ENCODE measurements at places on chromosomes 6 and 20.

- no peak for DNase-seq
Observed at GRCh38 chr20:41369673-41370072, 3.1 kb upstream of the EMILIN3 start.

- no peak for DNase-seq
Observed at GRCh38 chr20:8534368-8535160, 402.5 kb downstream of the PLCB1 start.

- no peak for DNase-seq
Observed at GRCh38 chr6:168442646-168443045, 1.7 kb downstream of the SMOC2 start.

GRCh38 chr6:3290931-3291211, 32.1 kb downstream of the PSMG4 start:
- no peak for DNase-seq

DNA sequence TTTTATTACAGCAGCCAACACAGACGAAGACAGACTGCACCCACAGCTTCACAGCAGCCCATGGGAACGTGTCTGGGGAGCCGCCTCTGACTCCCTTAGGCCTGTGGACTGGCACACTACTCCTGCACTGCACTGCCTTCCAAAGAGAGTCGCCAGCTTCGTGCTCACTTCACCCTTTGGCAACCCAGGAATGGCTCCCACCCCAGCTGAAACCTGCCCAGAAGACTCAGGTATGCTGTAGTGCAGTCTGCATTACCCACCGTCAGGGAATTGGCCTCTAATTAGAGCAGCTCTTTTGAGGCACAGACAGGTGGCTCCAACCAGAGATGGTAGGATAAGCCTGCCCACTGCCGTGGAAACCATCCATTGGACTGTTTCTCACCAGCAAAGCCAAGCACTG, 39.9 kb upstream of the FRMD1 start:
- no peak for DNase-seq

- DNase-seq, result no peak
Observed at GRCh38 chr6:138550346-138550767, 51.1 kb upstream of the NHSL1 start.

DNA sequence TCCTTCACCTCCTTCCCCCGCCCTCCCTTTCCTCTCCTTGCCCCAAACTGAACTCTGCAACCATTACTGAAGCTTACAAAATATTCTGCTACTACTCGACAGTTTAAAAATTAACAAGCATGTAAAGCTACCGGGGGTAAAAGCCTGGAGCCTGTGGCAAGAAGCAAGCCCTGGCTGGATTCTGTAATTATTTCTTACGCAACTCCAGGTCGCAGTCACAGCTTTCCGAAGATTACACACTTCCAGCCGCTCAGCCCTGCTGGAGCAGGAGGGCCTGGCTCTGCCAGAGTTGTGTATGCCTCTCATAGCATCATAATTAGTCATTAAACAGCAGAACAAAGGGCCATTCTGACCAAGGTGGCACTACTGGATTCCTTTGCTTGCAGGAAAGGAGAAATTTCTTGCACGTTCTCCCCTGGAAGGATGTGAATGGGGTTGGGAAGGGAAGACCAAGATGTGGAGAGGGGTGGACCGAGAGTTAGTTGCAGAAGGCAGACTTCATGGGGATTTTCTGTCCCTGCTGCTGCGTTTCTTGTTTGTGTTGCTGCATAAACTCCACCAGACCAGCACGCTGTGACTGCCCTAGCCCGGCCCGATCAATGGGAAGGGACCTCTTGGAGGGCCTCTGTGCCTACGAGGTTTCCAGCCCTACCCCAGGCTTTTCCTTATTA, 23.6 kb downstream of the FOXQ1 start:
- no peak for DNase-seq

GRCh38 chr20:3222635-3223600, 13.6 kb downstream of the ITPA start:
- DNase-seq, result peak; percentile 81

DNA sequence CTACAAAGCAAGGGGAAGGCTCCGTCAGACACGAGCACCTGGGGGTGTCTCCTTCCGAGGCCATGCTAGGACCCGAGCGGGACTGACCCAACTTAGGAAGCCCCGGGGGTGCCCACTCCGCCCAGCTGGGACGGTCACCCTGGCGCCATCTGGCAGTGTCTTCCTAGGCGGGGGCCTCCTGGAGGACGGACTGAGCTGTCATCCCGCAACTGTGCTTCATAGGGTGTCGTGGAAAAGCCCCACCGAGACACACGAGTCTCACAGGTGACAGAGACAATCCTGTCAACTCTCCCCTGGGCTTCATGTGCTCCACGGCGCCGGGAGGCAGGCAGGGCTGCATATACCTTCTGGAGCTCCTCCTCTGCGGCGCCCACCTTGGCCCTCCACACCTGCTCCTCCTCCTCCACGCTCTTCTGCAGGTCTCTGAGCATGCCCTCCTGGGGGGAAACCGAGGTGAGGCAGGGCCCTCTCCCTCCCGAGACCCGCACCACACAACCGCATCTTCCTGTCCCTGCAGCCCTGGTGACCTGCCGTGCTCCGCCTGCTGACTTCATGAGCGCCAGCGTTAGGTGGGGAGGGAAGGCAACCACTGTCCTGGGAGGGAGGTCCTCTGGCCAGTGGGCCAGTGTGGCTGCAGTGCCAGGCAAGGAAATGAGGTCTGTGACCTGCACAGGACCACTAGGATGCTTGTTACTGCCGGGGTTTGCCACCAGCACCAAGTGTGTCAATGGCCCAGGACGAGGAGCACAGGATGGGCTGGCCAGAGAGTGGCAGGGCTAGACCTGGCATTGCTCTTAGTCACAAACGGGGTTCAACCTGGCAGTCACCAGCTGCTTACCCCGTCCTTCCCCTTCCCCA, 50.7 kb downstream of the DSTN start:
- no peak for DNase-seq

GRCh38 chr6:23797041-23797440, 329.0 kb upstream of the NRSN1 start:
- no peak for DNase-seq

- DNase-seq, result no peak
Observed at GRCh38 chr6:21808551-21809242, 215.1 kb downstream of the SOX4 start.

DNA sequence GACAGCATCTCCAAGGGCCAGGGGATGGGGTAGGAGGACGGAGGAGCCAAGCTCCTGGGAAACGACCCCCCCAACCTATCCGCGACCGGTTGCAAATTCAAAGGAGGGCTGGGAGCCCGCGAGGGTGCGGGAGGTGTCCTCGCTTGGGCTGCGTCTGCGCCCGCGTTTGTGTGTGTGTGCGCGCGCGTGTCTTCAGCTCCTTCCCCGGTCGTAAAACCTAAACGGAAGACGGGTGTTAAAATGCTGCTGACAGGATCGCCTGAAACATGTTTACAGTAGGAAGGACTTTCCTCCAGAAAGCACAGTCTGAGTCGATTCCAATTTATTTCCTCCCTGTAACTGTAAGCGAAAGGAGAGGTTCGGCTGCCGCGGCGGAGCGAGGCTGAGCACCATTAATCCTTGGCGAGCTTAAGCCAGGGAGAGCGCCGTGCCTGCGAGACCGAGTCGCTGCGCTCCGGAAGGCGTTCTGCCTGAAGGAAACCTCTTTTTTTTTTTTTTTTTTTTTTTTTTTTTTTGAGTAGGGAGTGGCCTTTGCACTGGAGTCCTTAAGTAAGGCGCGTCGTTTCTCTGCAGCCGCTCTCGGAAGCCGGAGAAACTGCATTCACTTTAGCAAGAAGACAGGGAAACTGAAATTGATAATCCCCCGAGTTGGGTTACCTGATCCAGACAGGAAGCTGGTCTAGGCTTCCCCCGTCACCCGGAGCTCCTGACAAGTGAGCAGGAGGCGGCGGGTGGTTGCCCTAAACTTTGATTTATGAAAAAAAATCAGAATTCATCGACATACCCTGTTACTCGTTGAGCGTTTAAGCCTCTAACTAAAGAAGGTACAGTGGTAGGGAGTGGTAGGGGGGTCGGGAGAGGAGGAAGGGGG, 4.8 kb upstream of the SOX4 start:
- peak; percentile 74 for DNase-seq

DNA sequence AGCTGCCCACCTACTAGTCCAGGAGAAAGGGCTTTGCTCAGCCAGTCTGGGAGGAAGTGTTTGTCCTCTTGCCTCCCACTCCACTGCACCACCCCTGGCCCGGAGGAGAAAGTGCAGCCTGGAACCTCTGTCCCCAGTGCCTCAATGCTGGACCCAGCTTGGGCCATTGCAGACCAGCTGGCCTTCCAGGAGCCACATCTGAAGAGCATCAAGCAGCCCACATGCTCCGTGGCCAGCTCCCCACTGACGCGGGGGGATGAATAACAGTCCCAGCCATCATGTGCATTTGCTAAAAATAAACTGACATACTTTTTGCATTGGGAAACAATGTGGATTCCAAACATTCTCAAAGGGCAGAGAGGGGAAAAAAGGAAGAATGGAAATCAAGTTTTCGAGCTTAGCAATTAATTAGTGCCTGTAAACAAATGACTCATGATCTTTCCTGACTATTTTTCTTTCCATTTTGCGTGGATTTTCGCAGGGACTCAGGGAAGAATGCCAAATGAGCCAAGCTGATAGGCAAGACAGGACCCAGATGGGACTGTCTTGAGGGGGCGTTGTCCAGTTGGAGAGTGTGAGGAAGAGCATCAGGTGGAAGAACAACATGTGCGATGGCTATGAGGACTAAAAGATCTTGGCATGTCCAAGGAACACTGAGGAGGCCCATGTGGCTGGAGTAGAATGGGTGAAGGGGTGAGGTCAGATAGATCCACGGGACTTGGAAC, 34.1 kb downstream of the CEBPB start:
- no peak for DNase-seq

DNA sequence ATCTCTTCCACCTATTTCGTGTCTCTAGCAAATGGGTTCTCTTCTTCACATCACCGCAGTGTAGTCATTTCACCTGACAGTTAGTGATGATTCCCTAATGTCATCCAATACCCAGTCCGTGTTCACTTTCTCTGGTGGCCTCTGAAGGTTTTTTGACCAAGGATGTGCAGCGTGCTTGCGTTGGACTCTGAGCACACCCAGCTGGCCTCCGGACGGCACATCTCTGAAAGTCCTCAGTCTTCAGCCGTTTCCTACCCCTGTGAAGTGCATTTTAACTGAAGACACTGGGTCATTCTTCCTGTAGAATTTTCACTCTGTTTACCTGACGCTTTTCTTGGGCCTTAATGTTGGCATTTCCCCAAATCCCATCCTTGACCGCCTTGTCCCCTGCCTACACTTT, 98.7 kb downstream of the ERMARD start:
- DNase-seq, result no peak

GRCh38 chr6:54431466-54431865, 123.2 kb downstream of the TINAG start:
- no peak for DNase-seq

- no peak for DNase-seq
Observed at GRCh38 chr6:3813150-3813780, 35.9 kb upstream of the FAM50B start.

DNA sequence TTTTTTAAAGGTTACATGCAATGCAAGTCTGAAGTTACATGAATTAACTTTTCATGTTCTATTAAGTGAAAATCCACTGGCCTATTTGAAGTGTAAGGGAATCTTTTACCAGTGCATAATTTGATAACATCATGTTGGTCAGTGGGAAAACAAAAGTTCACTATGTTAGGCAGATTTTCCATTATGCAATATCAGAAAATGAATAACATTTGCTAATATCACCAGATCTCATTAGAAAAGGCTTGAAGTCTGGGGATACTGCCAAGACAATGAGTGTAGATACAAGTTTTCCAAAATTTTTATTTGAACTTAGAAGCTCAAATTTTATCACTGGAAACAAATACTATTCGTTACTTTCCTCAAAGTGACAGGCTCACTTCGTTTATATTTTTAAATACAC, 296.4 kb upstream of the CDH4 start:
- DNase-seq, result no peak

DNA sequence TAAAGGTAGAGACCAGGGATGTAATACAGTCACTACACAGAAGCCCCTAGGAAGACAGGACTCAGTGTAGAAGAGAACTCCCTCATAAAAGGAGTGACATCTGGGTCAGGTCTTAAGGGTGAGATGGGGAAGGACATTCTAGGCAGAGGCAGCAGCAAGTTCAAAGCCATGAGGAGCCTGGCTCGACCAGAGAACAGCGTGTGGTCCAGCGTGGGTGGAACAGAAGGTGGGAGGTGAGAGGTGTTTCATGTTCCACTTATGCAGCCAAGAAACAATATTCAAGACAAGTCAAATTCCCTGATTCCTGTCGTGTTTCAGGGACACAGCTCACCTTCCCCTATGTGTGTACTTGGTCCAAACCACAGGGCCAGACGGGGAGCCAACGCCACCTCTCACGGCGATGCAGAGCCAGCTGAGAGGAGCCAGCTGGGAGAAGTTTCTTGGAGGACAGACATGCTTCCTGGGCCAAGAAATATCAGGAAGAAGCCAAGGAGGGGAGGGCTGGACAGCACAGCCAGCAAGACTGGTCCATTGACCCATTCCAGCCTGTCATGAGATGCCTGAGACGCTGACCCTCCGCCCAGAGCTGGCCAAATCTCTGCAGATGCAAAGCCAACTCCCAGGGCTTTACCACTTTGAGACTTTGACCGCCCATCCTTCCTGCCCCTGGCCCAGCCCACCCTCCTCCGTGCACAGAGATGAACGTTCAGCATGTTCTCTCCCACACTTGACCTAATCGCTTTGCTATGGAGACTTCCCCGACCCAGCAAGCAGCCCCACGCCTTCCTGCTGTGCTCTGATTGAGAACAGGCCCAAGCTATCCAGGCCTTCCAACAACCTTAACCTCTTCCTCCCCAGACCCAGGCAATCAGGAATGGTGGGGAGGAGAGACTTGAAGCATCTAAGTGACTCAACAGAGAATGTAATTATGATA, 113.8 kb downstream of the PRND start:
- no peak for DNase-seq

GRCh38 chr6:113103634-113104361, 753.3 kb upstream of the MARCKS start:
- DNase-seq, result no peak

DNA sequence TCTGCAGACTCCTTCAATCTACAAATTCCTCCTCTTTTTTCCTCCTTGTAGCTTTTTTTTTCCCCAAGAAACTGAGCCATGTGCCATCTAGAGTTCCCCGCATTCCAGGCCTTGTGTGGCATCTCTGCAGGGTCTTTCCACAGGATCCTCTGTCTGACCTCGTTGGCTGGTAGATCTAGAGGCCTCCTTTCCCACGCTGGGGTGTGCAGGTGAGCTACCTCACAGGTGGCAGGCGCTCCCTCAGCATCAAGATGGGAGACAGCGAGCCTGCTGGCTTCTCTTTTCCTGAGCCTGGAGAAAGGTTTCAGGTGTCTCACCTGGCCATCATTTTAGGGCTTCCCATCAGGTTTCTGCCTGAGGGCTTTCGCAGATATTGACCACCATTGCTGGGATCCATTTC, 9.6 kb upstream of the NELFCD start:
- no peak for DNase-seq

- DNase-seq, result peak; percentile 62
Observed at GRCh38 chr6:157561414-157561790, 180.4 kb downstream of the ZDHHC14 start.

- DNase-seq, result no peak
Observed at GRCh38 chr6:24981386-24981760, 45.6 kb upstream of the RIPOR2 start.

DNA sequence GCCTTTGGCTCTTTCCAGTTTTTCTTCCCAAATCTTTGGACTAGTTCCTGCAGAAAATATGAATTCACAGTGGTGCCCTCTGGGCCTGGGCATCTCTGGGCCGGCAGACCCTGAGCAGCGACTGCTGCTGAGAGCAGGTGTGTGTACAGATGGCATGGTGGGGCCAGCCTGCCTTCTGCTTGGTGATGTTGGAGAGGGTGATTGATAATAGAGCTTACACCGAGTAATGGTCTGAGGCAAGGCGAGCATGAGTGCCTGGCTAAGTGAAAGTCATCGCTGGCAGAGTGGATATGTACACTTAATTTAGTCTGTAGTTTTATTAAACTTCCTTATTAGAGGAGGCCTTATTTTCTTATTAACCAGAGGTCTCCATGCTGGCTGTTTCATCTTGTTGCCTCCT, 156.9 kb downstream of the CDKAL1 start:
- DNase-seq, result no peak
